ENCODE measurements at places on chromosomes 2 and 18.

- DNase-seq, result peak; percentile 51
These were observed 487.6 kb downstream of the METTL4 start for GRCh38 chr18:2083691-2084090.

GRCh38 chr18:62321201-62321600 lies 3.9 kb upstream of the TNFRSF11A start:
- DNase-seq, result no peak

DNA sequence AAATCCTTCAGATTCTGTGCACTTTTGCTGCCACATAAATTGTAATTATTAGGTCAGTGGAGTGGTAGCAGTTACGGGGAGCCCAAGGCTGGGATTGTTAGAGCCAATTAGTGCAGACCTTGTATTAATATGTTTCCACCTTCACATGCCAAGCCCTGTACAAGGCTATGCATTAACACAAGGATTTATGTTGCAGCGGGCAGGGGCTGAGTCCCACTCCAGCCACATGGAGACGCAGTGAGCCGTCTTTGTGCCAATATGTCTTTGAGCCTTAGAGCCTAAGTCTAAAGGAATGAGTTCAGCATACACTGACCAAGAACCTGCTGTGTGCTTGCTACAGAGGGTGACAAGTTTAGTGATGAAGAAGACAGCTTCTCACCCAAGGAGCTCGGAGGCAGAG lies 238.2 kb downstream of the TSN start:
- DNase-seq, result no peak

- no peak for DNase-seq
These were observed 440.3 kb upstream of the HNMT start for GRCh38 chr2:137523931-137524330.

DNA sequence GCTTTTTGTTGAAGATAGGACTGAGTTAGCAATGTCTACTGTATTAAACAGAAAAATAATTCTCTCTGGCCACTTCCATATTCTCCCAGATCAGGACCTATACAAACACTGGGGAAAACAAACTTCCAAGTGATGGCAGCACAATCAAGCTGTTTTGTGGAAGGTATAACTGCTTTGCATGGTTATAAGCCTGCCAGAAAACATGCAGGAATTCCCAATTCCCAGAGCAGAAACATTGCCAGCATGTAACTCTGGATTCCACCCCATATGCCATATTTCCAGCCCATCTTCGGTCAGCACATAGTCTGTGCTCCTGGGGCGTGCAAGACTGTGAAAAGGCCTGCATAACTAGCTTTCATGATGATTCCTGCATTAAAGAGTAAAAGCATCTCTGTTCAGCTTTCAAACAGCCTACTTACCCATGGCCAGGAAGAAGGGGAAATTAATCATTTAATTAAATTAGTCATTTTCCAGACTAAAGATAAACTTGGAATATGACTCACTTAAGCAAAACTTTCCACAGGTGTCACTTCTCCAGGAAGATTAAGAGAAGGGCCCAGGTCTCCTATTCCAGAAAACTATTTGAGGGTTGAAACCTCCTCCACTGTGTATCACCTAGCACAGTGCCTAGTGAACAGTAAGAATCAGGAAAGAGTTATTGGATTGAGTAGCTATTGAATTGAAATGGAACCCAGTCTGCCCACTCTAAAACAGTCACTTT lies 280.5 kb downstream of the NRXN1 start:
- no peak for DNase-seq

GRCh38 chr18:3867864-3868311 lies 417.9 kb downstream of the TGIF1 start:
- no peak for DNase-seq
